ENCODE measurements at places on chromosomes 3 and 15.

GRCh38 chr3:46905661-46906451, 28.3 kb downstream of the PTH1R start:
- DNase-seq, result no peak

GRCh38 chr15:58760385-58761009, 10.6 kb upstream of the MINDY2 start:
- DNase-seq, result no peak

DNA sequence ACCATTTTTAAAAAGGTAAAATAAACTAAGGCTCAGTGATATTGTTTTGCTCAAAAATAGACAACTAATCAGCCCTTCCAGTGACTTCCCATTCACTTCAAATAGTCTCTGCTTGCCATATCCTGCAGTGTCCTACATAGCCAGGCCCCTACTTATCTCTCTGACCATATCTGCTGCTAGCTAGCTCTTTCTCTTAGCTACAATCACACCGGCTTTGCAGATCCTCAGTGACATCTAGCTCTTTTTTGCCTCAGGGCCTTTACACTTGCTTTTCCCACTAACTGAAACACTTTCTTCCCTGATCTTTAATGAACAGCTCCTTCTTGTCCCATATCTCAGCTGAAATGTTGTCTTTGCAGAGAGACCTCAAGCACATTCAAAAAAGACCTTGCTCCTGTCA, 161.3 kb downstream of the IL5RA start:
- DNase-seq, result no peak

GRCh38 chr3:137013951-137014688, 56.3 kb downstream of the IL20RB start:
- peak; percentile 90 for DNase-seq

DNA sequence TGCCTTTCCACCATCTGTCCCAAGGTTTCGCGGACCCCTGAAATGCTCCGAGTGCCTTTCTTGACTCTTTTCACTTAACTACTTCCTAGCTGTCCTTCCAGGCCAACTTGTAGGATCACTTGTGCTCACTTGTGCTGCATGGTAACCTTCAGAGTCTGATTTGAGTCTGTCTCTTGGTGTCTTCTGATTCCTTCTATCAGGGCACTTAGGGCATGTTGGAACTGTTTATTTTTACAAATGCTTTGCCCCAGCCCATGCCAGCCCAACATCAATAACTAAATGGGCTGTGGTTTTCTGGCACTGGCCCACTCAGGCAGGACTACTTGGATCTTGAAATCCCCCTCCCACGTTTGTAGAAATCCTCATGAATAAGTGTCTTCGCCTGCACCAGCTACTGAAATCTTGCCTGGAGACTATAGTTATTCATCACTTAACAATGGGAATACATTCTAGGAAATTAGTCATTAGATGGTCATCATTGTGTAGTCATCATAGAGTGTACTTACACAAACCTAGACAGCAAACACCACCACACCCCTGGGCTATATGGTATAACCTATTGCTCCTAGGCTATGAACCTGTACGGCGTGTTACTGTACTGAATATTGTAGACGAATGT, 123.1 kb upstream of the STRIT1 start:
- no peak for DNase-seq

- peak; percentile 9 for DNase-seq
Observed at GRCh38 chr15:77028451-77029165, 33.7 kb downstream of the PSTPIP1 start.
